Sciatic nerve (tissue), 2 donors: ENCODE measurements at places on chromosomes 12 and 14.

GRCh38 chr12:47717443-47718193, 7.7 kb downstream of the ENDOU start:
- DNase-seq = peak; percentile 87

DNA sequence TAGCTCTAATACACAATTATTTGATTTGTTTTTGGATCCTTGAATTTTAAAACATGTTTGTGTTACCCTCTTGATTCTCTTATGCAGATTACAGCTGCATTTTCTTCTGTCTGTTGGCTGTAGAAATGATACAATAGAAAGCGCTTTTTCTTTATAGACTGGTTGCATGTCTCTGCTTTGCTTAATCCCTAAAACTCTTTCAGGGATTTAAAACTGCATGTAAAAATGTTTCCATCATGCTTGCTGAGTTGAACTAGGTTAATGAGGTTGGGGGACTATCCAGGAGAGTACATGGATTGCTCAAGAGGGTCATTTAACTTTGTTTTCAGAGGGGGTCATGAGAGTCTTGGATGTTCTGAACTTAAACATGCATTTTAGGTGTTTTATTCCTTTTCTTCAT, 166.4 kb upstream of the IFNG-AS1 start:
- no peak for DNase-seq

DNA sequence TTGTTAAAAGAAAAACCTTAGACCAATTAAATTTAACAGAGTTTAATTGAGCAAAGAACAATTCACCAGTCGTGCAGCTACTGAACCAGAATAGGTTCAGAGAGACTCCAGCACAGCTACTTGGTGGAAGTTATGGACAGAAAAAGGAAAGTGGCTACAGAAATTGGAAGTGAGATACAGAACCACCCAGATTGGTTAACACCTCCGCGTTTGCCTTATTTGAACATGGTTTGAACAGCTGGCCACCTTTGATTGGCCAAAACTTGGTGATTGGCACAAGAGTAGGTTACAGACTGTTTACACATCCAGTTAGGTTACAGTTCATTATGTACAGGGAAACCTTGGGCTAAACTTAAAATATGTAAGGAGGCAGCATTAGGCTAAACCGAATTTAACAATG, 54.9 kb downstream of the SRGAP1 start:
- DNase-seq = no peak

DNA sequence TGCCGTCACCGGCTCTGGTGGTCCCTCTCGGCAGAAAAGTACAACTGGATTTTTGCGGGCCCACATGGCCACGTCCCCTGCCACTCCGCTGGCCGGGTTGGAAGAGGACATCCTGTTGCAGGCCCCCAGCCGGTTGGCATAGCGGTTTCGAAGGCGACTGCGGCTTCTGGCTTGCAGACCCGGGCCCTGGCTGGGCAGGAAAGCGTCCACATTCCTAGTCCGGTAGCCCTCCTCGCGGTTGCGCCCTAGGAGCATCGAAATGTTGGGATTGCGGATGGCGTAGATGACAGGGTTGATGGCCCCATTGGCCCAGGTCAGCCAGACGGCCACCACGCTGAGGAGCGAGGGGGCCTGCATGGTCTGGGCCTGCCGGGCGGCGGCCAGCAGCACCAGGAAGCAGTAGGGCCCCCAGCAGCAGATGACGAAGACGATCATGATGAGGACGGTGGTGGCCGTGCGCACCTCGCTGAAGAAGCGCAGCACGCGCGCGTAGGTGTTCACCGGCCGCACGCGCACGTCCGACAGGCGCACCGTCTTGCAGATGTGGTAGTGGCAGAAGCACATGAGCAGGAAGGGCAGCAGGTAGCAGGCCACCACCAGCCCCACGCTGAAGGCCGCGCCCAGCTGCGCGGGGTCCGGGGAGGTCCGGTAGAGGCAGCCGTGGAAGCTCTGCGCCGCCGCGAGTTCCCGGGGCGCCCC, 1.2 kb downstream of the GPR135 start:
- no peak for DNase-seq

DNA sequence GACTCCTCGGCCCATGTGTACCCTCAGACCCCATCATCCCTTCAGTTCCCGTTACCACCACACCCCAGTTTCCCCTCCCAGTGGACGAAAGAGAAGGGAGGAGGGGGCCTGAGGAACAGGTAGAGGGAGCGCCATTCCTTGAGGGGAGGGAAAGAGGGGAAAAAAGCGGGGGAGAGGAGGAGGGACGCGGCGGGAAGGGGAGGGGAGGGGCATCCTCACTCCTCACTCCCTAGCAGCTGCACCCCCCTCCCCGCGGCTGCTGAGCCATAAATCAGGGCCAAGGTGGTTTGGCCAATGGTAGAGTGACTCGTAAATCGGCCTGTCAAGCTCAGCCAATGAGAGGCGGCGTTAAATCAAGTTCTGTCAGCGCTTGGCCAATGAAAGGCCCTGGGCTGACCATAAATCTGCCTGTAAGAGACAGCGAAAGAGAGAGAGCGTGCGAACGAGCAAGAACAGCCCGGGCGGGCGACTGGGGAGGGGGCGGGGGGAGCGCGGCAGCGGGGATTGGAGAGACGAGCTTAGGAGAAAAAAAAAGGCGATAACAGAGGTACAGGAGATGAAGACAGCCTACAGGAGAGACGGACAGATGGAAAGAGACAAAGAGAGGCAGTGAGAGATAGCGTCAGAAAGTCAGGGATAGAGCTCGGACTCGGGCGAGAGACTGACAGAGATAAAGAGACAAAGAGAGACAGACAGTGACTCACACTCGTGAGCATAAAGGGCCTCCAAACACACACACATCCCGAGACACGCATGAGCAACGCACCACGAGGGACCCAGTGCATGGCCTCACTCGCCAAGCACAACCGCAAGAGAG, 5.1 kb downstream of the GPR84 start:
- DNase-seq = peak; percentile 97

- no peak for DNase-seq
Measured at GRCh38 chr12:72010356-72010755, 71.7 kb downstream of the TPH2 start.

DNA sequence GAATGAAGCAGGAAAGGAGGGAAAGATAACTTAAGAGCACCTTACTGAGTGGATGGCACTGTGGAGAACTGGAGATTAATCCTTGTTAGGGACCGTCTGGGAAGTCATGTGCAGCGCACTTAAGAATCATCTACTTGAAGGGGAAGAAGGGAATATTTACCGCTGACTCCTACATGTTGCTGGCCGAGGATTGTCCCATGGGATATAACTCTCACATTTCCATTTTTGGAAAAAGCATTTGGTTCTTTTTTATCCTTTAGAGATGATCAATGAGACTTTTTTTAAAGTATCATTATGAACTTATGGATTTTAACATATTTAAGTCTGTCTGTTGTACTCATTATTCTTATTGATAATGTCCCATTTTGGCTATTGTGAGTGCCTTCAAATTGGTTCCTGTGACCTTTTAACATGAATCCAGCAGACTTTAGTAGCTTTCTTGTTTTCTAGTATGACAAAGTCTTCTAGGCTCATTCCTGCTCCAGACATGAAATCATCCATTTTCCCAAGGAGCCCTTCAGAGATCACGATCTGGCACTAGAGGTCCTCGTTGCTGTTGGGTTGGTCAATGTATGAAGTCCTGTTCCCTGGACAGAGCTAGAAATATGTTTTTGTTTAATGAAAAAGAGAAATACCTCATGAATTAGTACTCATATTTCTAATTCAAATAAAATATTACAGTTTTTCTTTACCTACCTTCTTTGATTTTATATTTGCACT, 20.2 kb upstream of the FAM234B start:
- DNase-seq = no peak

DNA sequence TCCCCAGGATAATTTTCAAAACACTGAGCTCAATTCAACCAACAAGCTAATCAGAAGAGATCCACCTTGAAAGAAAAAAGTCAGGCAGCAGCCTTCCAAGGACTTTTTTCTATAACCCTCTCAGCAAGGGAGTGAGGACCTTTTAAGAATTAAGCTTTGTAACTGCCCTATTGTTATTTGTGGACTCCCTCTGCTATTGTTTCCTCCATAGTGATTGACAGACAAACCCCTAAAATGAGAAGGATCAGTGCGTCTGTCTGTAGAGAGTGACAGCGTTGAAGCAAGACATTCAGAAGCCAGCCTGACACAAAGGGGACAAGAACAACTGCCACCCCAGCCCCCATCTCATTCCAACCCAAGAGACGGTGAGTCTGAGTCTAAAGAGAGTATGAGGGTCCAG, 30.3 kb upstream of the BTG1 start:
- no peak for DNase-seq

GRCh38 chr12:117111821-117112595, 12.8 kb upstream of the TESC start:
- DNase-seq = no peak

DNA sequence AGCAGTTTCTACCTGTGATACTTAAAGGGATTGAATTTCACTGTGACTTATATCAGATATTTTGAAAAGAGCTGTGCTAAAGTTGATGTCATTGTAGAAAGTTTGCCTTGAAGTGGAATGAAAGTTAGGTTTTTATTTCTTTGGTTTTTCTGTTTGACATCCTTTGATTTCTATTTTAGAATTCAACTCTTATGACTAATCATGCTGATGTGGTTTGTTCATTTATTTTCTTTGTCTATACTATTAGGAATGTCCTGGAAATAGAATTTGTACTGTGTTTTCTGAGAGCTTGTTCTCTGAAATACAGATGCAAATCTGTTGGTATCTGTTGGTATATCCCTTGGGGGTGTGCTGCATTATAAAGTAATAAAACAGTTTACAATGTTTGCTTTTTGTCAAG, 3.3 kb downstream of the CNOT2 start:
- DNase-seq = no peak

- DNase-seq = no peak
Measured at GRCh38 chr12:108678104-108678730, 44.5 kb upstream of the SELPLG start.

GRCh38 chr14:104870368-104871144, 5.5 kb downstream of the CEP170B start:
- DNase-seq = peak; percentile 56

DNA sequence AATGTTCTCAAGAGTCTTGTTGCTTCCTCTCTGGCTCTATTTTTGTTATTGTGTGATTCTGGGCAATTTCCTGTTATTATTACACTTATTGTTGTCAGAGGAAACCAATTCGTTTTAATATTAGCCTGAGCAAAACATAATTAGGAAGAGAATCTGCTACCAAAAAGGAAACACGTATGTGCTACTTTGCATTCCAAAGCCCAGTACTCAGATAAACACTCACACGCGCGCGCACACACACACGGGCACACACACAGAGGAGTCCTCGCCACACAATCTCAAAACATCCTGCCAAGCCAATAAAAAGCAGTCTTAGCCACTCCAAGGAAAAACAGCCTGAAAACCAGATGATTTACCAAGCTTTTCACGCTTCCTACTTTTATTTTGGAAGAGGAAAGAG, 400.7 kb downstream of the NUAK1 start:
- no peak for DNase-seq

GRCh38 chr12:128771681-128772080, 52.1 kb downstream of the SLC15A4 start:
- DNase-seq = no peak

- DNase-seq = no peak
Measured at GRCh38 chr14:90677484-90678050, 138.7 kb downstream of the TTC7B start.
